ENCODE measurements at places on chromosomes 1 and 21.

DNA sequence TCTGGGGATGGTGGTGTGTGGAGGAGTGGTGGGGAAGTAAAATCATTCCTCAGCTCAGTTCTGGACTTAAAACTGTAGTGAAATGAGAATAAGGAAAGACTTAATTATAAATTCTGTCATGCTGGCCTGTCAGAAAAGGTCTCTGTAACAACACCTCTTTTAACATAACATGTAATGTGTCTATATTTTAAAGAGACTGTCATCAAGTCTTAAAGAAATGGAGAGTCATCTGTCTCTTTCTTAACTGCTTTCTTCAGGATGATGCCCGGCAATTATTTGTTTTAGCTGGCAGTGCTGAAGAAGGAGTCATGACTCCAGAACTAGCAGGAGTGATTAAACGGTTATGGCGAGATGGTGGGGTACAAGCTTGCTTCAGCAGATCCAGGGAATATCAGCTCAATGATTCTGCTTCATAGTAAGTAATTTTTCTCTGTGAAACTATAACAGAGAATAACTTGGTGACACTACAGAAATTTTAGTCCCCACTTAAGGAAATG lies 30.6 kb downstream of the GNAI3 start:
- DNase-seq: no peak

DNA sequence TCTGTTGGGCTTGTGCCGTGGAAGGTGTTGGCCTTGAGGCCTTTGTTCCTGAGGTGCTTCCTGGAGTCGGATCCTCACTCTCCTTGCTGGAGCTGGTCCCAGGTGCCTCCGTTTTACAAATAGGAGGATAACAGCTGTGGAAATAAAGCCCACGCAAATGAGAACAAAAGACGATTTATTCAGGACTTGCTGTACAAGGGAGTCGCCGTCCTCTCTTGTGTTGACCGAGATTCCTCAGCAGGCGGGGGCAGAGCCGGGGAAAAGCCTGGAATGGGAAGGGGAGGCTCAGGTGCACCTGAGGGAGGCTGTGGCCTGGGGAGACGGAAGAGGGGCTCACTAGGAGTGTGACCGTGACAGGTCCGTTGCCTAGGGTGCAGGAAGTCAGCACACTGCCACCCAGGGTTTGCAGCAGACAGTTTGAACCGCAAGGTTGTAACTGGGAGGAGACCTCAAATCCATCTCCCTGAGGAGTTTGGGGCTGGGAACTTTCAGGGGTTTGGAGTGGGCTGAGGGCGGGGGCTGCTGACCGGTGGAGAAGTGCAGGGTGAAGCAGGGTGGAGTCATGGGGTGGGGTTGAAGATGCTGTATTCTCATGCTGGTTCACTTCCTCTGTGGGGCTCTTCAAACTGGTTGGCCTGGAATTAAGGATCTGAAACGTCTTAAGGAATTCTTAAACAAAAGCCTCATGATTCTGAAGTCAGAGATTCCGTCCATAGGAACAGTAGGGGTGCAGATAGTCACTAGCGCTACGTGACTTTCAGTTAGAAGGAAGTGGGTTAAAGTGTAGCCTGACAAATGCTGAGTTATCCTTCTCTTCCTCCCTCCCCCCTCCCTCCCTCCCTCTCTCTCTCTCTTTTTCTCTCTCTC lies 2.6 kb upstream of the CSTB start:
- no peak for DNase-seq

DNA sequence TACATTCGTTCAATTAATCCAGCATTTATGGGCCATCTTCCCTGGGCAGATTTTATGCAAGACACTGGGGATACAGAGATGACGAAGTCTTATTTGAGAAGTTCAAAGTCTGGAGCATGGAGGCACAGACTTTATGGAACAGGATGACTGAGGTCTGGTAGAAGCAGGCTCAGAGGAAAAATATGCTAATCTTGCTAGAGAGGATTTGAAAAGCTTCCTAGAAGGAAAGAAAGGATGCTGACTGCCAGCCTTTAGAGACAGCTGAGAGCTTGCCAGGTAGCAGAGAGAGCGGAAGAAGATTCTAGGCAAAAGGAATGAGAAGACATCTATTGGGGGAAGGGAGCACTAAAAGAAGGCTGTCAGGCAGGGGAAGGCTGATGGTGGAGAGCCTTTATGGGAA lies 75.5 kb upstream of the ATP5PO start:
- no peak for DNase-seq

- DNase-seq: no peak
Measured at GRCh38 chr1:2544875-2545640, 11.1 kb upstream of the TNFRSF14 start.

All from NCI-H1092 treated with DMSO at 0.1 percent for 48 hours (cell line).